ENCODE measurements at places on chromosomes 2 and 18. TPM values are rescaled to one million over a fixed set of nuclear protein-coding genes. Genes with fewer than 3 reads are reported as not detected.

GRCh38 chr2:33272001-33272400 is 204.4 kb upstream of the RASGRP3 start:
- no peak overlapping the region for H3K4me3 ChIP-seq
- H3K36me3 ChIP-seq, result no peaks in the 10 kb centered on the region
- peak; percentile 74 for DNase-seq
- no peaks in the 10 kb centered on the region for H3K4me1 ChIP-seq
- H3K27ac ChIP-seq, result peak overlapping the region; percentile 69
- no peaks in the 10 kb centered on the region for H3K27me3 ChIP-seq

DNA sequence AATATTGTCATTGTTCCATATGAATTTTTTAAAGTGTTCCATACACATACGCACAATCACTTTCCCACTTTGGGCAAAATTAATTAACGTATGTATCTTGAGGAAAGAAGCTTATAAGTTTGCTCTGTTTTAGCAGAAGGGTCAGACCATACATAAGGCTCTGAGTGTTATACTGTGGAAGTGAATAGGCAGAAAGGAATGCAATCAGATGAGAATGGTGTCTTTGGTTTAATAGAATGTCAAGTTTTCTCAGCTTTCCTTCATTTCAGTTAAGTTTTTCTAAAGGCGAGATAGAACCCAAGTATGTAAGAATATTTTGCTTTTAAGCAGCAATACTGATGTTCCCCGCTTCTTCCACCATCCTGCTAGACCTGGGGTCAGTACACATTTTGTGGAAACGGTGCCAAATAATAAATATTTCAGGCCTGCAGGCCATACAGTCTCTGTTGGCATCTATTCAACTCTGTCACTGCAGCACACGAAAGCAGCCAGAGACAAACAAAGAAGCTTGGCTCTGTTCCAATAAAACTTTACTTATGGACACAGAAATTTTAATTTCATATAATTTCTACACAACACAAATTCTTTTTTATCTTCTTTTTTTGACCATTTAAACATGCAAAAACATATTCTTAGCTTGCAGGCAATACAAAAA is 100.6 kb downstream of the UPP2 start:
- H3K4me1 ChIP-seq, result no peaks in the 10 kb centered on the region
- DNase-seq, result no peak
- no peaks in the 10 kb centered on the region for H3K36me3 ChIP-seq
- H3K27ac ChIP-seq, result no peak overlapping the region
- H3K4me3 ChIP-seq, result no peak overlapping the region

DNA sequence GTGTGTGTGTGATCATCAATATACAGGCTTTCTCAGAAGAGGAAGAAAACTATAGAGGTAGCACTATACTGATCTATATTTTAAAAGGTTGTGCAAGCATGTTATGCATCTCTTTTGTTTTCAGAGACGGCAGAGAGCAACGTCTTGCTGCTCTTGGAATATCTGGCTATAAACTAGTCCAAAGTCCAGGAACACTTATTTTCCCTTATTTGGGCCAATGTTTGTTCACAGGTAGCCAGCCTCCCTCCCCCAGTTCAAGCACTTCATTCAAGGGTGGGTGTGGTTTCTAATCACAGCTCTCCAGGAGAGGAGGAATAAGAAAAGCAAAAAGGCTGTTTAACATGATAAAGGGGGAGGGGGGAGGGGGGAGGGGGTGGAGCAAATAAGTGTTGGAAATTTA is 4.2 kb downstream of the FZD5 start:
- DNase-seq, result no peak
- H3K36me3 ChIP-seq, result no peaks in the 10 kb centered on the region
- H3K4me3 ChIP-seq, result no peak overlapping the region
- H3K27ac ChIP-seq, result no peak overlapping the region
- H3K27me3 ChIP-seq, result peaks cover 21% of the 10 kb centered on the region

- peaks cover 2% of the 10 kb centered on the region for H3K27me3 ChIP-seq
- no peak for DNase-seq
- H3K4me1 ChIP-seq, result peaks cover 23% of the 10 kb centered on the region
- H3K36me3 ChIP-seq, result no peaks in the 10 kb centered on the region
These were observed 68.1 kb downstream of the CLHC1 start for GRCh38 chr2:55163941-55164390.

Gene PLCL1
- not detected for polyA plus RNA-seq

Gene VIL1
- 0.47 TPM for polyA plus RNA-seq

- peaks cover 75% of the 10 kb centered on the region for H3K4me1 ChIP-seq
- H3K27ac ChIP-seq, result peak overlapping the region; percentile 36
- peak overlapping the region; percentile 38 for H3K4me3 ChIP-seq
- H3K36me3 ChIP-seq, result no peaks in the 10 kb centered on the region
These were observed 58.1 kb upstream of the IL1RL1 start for GRCh38 chr2:102253140-102253752.

All from immature natural killer cell (primary cell).